ENCODE measurements at places on chromosomes 12 and 14.

- no peak for DNase-seq
Measured at GRCh38 chr12:93460003-93460402, 7.3 kb upstream of the MRPL42 start.

DNA sequence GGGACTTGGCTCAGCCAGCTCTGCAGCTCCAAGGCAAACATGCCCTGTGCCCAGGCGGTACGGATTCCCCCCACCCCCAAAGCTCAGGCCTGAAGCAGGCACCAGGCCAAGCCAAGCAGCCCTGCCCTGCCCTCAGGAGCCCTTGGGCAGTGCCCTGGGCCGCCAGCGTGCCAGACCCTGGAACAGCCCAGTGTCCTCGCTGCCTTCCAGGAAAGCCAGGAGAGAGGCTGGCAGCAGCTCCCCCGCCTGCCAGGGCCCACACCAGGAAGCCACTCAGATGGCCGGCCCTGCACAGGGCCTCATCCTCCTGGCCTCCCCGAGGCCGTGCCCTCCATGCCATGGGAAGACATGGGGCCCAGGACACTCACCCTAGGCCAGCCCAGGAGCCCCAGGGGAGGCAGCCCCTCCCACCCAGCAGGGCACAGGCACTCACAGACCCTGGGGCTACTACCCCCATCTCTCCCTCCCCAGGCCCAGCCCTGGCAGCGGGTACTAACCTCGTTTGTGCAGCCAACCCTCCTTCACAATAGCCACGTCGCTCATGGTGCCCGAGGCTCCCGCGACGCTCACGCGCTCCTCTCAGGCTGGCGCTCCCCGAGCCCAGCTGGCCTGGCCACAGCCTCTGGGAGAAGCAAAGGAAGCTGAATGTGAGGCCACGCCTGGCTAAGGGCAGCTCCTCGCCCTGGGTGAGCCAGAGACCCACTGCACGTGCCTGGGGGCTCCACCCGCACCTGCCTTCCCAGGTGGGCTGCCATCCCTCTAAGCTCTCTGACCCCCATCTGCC is 3.3 kb downstream of the AKT1 start:
- DNase-seq: no peak

DNA sequence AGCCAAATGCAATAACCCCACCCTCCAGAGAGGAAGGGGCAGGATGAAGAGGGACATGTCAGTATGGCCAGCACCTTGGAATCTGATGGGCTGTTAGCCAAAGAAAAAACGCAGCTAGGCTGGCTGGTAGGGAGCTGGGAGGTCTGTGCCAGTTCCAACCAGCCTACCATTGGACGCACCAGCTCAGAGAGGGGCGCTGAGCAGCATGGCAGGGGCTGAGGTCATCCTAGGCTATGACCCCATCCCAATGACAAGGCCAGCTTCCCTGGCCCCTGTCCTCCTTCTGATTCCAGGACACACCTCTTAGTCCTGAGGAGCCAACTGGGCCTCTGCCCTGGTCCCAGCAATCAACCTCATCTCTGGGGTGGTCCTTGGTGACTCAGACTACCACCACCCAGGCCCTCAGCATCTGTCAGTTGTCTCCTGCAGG is 12.2 kb downstream of the ACTN1 start:
- no peak for DNase-seq

- no peak for DNase-seq
Measured at GRCh38 chr12:41942354-41942753, 202.3 kb downstream of the GXYLT1 start.

DNA sequence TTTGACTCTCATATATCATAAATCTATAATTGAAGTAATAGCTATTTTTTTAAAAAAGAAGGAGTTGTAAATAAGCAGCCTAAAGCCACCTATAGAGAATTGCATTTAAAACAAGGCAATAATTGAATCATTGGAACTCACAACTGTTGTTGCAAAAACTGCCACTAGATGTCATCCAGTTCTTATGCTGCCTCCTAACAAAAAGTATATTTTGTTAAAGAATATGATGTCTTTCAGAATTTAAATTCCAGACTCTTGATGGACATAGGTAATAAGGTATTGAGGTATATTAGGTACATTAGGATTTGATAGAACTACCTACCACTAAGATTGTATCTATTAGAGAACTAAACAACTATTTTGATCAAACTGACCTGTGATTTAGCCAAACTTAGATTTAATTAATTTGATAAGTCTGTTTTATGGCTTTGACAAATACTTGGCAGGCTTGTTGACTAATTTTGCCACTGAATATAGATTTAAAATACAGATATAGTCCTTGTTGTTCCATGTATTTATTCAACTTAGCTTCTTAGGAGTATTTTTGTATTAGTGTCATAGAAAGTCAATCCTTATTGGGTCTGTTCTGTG is 401.4 kb downstream of the RPL10L start:
- no peak for DNase-seq

DNA sequence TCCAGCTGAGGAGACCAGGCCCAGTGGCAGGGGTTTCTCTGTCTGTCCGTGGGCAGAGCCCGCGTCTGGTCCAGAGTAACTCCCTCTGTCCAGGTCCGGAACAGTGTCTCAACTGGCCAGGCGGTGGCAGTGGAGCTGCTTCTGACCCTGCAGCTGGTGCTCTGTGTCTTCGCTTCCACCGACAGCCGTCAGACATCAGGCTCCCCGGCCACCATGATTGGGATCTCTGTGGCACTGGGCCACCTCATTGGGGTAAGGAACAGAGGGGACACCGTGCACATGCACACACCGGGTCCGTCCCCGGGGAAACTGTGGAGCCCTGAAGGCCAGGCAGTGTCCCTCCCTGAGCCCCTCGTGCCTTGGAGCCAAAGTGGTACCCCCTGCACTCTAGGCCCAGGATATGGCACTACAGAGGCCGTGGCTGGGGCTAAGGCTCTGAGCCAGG is 1.5 kb downstream of the AQP6 start:
- DNase-seq: no peak

GRCh38 chr14:59772233-59772632 is 98.3 kb downstream of the RTN1 start:
- DNase-seq: no peak

GRCh38 chr12:114679452-114679875 is 4.5 kb downstream of the TBX3 start:
- no peak for DNase-seq

DNA sequence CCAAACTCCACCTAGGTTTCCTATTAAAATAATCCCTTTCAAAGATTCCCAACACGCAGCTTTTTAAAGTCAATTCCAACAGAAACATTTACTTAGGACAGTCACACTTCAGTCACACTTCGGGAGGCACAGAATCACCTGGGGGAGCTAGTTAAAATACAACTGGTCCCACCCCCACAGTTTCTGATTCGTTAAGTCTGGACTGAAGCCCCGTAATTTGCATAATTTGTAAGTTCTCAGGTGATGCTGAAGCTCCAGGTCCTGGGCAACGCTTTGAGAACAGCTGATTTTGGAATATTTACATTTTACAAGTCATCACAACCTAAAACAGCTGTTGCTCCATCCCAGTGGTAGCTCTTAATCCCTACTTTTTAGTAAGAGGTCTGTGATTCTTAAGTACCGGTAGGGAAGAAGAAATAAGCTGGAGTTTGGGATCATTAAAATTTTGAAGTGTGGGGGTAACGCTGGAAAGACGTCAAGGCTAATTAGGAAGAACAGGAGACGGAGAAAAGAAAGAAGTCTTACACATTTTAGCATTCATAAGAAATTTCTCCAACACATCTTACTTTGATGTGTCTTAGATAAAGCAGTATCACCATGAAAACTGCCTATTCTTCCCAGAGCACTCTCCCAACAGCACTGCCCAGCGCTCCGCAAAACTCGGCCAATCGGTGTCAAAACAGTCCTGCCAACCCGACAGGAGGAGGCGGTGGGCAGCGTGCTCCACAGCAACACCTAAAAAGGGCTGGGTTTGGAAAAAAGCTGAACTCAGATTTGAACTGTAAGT is 1.1 kb downstream of the IPO8 start:
- peak; percentile 5 for DNase-seq

GRCh38 chr12:69996241-69996640 is 171.2 kb downstream of the MYRFL start:
- DNase-seq: no peak

- DNase-seq: no peak
Measured at GRCh38 chr14:63240221-63240620, 36.0 kb downstream of the RHOJ start.

DNA sequence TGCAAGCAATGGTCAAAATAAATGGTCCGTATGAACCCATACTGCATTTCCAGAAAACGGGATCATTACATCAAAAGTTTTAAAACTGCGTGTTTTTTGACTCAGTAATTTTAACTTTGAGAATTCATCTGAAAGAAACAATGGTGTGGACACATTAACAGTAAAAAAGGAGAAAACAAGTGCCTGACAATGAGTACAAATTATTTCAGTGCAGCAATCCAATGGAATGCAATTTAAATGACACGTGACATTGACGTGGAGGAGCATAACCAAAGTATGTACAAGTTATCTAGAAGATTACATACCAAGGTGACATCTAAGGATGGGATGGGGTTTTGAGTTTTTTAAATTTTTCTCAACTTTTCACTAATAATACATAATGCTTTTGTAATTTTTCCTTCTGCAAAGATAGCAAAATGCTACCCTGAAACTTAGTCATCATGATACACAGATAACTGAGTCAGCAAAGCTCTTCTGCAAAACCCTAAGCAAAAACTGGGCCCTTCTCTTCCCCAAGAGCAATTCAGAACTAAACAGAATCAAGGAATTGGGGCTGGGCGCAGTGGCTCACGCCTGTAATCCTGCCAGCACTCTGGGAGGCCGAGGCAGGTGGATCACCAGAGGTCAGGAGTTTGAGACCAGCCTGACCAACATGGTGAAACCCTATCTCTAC is 20.4 kb downstream of the HNRNPC start:
- DNase-seq: no peak

DNA sequence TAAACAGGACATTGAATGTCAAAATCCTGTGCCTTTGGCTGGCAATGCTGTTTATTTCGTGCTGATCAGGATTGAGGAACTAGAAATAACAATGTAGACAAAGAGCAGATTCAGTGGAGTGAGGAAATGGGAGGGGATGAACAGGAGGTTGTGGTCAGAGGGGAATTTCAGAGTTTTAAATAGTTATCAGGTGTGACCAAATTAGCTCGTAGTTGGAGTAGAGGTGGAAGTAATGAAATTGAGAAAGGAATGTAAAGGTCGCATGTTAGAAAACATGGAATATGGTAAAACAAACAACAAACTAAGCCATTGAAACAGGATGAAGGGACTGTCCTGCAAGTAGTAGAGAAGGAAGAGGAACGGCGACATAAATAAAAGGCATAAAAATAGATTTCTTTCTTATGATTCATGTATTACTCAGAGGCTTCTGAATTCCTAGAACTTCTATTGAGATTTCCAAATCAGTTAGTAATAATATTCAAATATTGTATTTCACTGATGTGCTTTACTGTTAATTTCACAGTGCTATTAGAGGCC is 9.5 kb upstream of the SAV1 start:
- DNase-seq: no peak

DNA sequence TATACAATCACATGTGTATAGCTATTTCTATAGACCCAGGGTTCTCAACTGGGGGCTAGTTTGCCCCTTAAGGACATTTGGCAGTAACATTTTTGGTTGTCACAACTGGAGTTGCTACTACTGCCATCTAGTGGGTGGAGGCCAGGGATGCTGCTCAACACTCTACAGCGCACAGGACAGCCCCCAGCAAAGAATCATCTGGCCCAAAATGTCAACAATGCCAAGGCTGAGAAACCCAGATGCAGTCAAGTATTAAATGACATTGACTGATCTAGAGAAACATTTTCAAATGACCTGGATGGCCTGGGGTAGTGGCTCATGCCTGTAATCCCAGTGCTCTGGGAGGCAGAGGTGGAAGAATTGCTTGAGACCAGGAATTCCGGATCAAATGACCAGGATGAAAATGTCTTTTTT is 5.8 kb downstream of the WSB2 start:
- peak; percentile 61 for DNase-seq

DNA sequence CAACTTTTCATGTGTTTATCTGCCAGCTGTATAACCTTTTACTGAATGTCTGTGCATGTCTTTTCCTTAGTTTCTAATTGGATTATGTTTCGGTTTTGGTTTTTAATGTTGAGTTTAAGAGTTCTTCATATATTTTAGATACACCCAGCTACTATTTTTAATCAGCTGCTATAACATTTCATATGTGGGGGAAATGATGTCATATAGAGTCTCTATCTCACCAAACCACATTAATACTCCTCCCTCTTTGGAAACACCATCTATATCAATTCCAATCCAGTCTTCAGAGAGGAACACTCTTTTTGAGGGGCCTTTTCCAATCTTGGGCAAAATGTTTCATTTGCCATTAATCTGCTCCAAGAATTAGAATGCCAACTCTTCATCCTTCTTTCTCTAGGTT is 28.5 kb upstream of the GCH1 start:
- no peak for DNase-seq

DNA sequence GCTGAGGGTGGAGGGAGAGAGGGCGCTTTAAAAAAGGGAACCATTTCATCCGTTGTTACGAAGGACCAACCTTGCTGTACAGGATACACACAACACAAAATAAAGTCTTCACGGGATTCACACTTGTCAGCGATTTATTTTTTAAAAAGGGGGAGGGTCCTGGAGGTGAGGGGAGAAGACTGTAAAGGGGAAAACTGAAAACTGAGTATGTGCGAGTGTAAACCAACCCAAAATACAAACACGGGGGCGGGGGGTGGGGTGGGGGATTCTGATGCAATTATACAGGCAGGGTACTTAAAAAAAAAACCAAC is 499 bp upstream of the PRKAG1 start:
- DNase-seq: no peak

- DNase-seq: no peak
Measured at GRCh38 chr12:16392846-16393535, 45.5 kb downstream of the MGST1 start.

GRCh38 chr14:47857646-47858045 is 182.2 kb upstream of the MDGA2 start:
- no peak for DNase-seq

DNA sequence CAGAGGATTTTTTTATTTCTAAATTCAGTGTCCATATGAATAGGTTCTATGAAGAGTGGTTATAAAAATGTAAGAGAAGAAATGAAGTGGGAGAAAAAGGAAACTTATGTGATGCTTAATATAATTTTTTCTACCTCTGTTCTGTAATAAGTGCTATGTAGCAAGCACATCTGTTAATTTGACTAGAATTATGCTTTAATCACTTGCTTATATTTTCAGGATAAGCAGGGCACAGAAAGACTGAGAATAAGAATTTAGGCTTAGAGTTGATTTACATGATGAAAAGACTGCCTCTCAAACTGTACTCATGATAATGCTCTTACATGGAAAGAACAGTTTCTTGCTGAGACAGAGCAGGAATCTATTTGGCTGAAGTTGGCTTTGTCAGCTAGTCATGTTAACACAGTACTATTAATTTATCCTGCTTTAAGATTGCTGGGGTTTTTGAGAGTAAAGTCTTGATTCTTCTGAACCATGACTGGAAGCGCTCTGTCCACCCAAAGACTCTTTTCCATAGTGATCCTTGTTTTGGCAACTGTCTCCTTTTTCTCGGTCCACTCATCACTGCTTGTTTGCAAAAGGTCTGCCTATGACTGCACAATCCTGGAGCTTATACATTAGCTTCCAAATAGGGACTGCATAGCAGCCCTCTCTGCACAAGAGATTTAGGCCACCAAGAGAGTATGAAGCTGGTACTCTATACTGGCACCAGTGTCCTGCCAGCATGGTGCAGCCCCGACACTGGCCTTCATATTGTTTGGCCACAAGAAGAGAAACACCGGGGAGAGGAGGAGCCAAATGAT is 98.8 kb downstream of the AKAP6 start:
- no peak for DNase-seq

GRCh38 chr12:13918897-13919296 is 62.5 kb downstream of the GRIN2B start:
- no peak for DNase-seq

GRCh38 chr14:96385385-96385784 is 6.5 kb upstream of the AK7 start:
- DNase-seq: no peak

GRCh38 chr14:23538785-23539184 is 12.8 kb downstream of the ZFHX2 start:
- no peak for DNase-seq
